ENCODE measurements at places on chromosomes 11 and 22.

- H3K4me1 ChIP-seq: peaks cover 4% of the 10 kb centered on the region
- H3K4me3 ChIP-seq: no peak overlapping the region
- peaks cover 8% of the 10 kb centered on the region for H3K36me3 ChIP-seq
- H3K27ac ChIP-seq: no peak overlapping the region
- no peak for DNase-seq
Observed at GRCh38 chr11:20041499-20041898, 118.8 kb downstream of the DBX1 start.

DNA sequence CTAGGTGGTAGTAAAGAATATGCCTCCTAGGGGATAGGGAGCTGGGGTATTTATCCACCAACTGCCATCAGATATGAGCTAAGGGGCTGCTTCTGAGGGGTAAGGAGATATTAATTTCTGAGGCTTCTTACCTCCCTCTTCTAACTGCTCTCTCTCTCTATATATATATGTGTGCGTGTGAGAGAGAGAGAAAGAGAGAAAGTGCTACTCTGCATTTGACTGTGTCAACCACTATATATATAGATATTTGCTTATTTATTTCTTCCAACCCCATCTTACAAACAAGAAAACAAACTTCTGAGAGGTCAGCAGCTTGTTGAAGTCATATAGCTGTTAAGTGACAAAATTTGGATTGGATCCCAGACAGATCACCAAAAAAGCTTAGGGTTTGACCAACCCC lies 5.9 kb upstream of the HEPACAM start:
- DNase-seq: no peak
- H3K27ac ChIP-seq: no peak overlapping the region
- no peaks in the 10 kb centered on the region for H3K36me3 ChIP-seq
- H3K27me3 ChIP-seq: no peaks in the 10 kb centered on the region
- H3K4me3 ChIP-seq: no peak overlapping the region

DNA sequence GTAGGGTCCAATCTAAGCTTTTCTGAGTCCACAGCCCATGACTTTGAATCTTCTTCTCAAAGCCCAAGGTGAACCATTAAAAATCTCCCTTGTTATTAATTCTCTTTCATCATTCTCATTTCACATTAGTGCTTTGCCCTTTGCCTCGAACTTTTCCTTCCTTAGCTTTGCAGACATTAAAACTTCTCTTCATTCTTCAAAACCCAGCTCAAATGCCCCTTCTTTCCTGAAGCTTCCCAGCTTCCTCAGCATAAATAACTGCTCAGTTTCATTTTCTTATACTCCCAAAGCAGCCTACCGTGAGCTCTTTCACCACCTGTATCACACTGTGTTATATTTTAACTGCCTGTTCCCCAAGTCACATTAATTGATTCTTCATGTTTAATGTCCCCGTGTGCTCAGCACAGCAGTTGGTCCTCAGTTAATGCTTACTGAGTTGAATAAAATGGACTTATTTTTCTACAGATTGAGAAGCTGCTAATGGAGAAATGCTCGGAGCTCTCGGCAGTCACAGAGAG lies 62.0 kb downstream of the INSC start:
- DNase-seq: no peak
- H3K4me3 ChIP-seq: no peak overlapping the region
- no peaks in the 10 kb centered on the region for H3K27me3 ChIP-seq
- no peaks in the 10 kb centered on the region for H3K36me3 ChIP-seq
- H3K27ac ChIP-seq: no peak overlapping the region
- no peaks in the 10 kb centered on the region for H3K4me1 ChIP-seq

DNA sequence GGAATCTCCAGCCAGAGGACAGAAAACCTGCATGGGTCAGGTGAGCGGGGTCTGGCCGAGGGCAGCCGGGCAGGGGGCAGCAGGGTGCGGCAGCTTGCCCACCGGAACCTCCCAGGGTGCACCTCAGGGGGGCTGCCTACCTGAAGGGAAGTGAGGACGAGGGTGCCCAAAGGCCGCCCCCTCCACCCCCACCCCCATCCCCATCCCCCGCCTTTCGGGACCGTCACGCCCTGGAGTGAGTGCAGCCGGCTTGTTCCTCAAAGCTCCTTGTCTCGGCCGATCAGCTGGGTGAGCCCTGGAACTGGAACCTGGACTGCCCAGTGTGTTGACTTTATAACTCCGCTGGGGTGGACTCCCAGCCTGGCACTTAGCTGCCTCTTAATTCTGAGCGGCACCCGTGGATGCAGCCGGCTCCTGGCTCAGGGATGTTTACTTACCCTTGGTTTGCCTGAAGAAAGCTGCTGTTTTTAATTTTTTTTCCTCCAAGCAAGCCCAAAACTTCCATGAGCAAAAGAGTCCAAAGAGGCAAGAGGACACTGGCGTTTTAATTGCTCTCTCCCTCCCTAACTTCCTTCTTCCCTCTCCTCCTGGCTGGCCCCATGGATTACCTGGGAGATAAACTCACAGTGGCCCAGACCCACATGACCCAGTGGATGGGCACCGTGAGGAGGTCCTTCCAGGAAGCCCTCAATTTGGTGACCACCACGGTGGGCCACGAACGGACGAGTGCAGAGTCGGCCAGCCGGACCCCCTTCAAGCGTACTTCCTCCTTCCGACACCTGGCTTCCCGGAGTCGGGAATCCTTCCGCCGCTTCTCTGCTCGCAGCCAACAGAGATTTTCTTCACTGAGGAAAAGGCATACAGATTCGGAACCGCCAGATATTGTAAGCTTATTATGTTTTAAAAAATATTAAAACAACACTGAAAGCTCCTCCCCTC lies 87.8 kb upstream of the CRYBB3 start:
- 0 out of 2 replicates have a peak overlapping the region, but pooled peaks have one; percentile 73 for H3K27ac ChIP-seq
- H3K27me3 ChIP-seq: 0 out of 2 replicates have a peak, but pooled peaks cover 2% of the 10 kb centered on the region
- H3K36me3 ChIP-seq: no peaks in the 10 kb centered on the region
- no peak for DNase-seq

GRCh38 chr11:76654298-76654851 lies 16.2 kb downstream of the LRRC32 start:
- no peak for DNase-seq
- no peak overlapping the region for H3K27ac ChIP-seq
- H3K27me3 ChIP-seq: no peaks in the 10 kb centered on the region
- no peak overlapping the region for H3K4me3 ChIP-seq
- H3K36me3 ChIP-seq: no peaks in the 10 kb centered on the region

DNA sequence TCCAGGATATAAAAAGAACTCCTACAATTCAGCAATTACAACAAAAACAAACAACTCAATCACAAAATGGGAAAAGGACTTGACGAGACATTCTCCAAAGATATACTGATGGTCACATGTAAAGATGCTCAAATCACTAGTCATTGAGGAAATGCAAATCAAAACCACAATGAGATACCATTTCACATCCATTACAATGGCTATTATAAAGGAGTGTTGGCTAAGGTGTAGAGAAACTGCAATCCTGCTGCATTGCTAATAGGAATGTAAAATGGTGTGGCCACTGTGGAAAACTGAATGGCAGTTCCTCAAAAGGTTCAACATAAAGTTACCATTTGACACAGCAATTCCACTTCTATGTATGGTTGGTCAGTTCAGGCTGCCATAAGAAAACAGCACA lies 11.8 kb upstream of the TBCEL start:
- H3K27me3 ChIP-seq: no peaks in the 10 kb centered on the region
- no peak overlapping the region for H3K4me3 ChIP-seq
- no peaks in the 10 kb centered on the region for H3K36me3 ChIP-seq
- no peak overlapping the region for H3K27ac ChIP-seq
- no peaks in the 10 kb centered on the region for H3K4me1 ChIP-seq

- no peak for DNase-seq
- H3K4me3 ChIP-seq: no peak overlapping the region
- no peaks in the 10 kb centered on the region for H3K36me3 ChIP-seq
- no peak overlapping the region for H3K27ac ChIP-seq
- no peaks in the 10 kb centered on the region for H3K27me3 ChIP-seq
Observed at GRCh38 chr11:30239025-30239424, 8.2 kb downstream of the FSHB start.

DNA sequence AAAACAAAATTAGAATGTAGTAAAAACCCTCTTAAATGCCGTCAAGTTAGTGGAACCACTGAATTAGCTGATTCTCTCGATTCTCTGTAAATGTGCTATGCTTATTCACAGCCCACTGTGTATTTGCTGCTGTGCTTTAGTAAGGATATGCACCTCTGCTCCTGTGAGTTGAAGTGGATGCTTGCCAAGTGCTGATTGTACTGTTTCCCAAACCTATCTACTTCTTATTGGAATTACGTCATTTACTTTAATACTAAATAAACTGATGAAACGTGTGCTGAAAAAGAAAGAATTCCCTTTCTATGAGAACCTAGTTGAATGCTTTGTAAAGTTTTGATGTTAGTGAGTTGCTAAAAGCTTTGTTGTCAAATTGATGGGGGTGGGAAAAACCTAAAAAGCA lies 158.4 kb downstream of the LRRC4C start:
- no peak for DNase-seq
- H3K27ac ChIP-seq: no peak overlapping the region
- no peak overlapping the region for H3K4me3 ChIP-seq
- H3K36me3 ChIP-seq: no peaks in the 10 kb centered on the region

- H3K36me3 ChIP-seq: no peaks in the 10 kb centered on the region
- no peaks in the 10 kb centered on the region for H3K4me1 ChIP-seq
- peaks cover 47% of the 10 kb centered on the region for H3K27me3 ChIP-seq
- no peak for DNase-seq
Observed at GRCh38 chr22:22810018-22810427, 77.6 kb upstream of the IGLL5 start.

DNA sequence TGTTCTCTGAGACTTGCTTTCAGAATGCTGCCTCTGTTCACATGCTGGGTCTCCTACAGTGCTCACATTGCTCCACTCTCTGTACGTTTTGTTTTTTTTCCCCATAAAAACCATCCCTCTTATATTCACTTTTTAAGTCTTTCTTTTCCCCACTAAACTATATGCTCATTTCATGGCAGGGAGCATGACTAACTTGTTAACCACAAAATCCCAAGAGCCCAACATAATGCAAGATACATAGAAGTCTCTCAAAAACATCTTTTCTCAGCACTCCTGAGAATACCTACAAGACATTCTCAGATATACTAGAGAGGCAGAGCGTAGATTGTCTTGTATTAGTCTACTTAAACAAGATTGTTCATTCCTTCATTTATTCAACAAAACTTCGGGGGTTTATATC lies 73.3 kb downstream of the FAM76B start:
- no peak overlapping the region for H3K27ac ChIP-seq
- DNase-seq: no peak
- no peak overlapping the region for H3K4me3 ChIP-seq
- no peaks in the 10 kb centered on the region for H3K36me3 ChIP-seq
- H3K4me1 ChIP-seq: no peaks in the 10 kb centered on the region
- H3K27me3 ChIP-seq: no peaks in the 10 kb centered on the region

- no peak overlapping the region for H3K27ac ChIP-seq
- no peak overlapping the region for H3K4me3 ChIP-seq
- H3K4me1 ChIP-seq: peaks cover 2% of the 10 kb centered on the region
- no peak for DNase-seq
- H3K27me3 ChIP-seq: 0 out of 2 replicates have a peak, but pooled peaks cover 3% of the 10 kb centered on the region
Observed at GRCh38 chr11:1827095-1827813, 7.5 kb upstream of the SYT8 start.

DNA sequence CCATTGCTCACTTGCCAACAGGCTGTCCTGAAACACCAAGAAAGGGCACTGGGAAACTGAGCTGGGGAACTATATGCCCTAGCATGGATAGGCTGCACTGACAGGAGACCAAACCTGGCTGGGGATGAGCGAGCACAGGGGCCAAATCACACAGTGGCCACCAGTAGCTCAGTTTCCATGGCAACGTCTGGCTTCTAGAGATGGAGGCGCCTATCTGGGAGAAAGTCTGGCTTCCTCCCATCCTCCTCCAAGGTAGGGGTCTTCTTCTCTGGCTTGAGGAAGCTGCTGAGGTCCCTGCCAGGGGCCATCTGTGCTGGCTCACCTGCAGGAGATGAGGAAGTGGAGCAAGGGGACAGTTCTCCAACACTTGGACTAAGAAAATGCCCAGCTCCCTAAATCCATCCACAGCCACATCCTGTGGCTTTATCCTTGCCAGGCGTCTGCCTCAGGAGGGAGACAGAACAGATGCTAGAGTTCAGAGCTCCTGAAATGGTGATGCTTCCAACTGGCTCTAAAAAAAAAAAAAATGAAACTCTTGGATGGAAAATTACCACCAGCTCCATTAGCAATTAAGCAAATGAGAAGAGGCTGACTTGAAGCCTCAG lies 48.3 kb downstream of the SYT13 start:
- H3K4me3 ChIP-seq: no peak overlapping the region
- no peaks in the 10 kb centered on the region for H3K36me3 ChIP-seq
- peaks cover 4% of the 10 kb centered on the region for H3K4me1 ChIP-seq

- no peak overlapping the region for H3K27ac ChIP-seq
- no peaks in the 10 kb centered on the region for H3K36me3 ChIP-seq
- H3K27me3 ChIP-seq: no peaks in the 10 kb centered on the region
- DNase-seq: no peak
- no peak overlapping the region for H3K4me3 ChIP-seq
Observed at GRCh38 chr11:15471048-15471894, 356.5 kb downstream of the INSC start.

- no peak overlapping the region for H3K27ac ChIP-seq
- no peaks in the 10 kb centered on the region for H3K36me3 ChIP-seq
- H3K27me3 ChIP-seq: peaks cover 3% of the 10 kb centered on the region
Observed at GRCh38 chr11:114075891-114076441, 16.5 kb downstream of the ZBTB16 start.

- no peak overlapping the region for H3K27ac ChIP-seq
- H3K4me1 ChIP-seq: peaks cover 17% of the 10 kb centered on the region
- no peaks in the 10 kb centered on the region for H3K27me3 ChIP-seq
- no peaks in the 10 kb centered on the region for H3K36me3 ChIP-seq
Observed at GRCh38 chr11:33132510-33132909, 28.8 kb downstream of the CSTF3 start.

GRCh38 chr11:75059299-75059698 lies 37.4 kb downstream of the OR2AT4 start:
- H3K4me3 ChIP-seq: no peak overlapping the region
- H3K27ac ChIP-seq: no peak overlapping the region
- no peaks in the 10 kb centered on the region for H3K4me1 ChIP-seq
- no peak for DNase-seq
- H3K36me3 ChIP-seq: no peaks in the 10 kb centered on the region
- no peaks in the 10 kb centered on the region for H3K27me3 ChIP-seq

DNA sequence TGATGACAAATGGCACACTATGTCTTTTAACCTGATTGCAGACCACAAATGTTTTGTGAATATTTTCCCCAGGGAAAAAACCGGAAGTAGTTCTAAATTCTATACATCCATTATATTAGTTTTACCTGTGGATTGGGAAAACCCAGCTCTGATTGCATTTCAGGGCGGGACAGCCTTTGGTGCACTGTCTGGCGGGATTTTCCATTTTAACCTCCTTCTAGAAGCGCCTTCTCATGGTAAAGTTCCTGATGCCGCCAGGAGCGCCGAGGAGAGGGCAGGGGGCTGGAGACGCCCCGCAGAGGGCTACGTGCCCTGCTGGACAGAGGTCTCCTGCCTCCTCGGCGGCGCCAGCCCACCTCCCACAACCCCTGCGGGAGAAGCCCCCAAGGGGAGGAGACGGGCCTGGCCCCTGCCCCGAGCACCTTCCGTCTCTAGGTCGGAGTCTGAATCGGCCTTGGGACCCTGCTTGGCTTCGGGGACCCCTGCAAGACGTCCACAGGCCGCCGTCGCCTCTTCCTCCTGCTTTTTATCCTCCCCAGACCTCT lies 1.2 kb upstream of the P2RX6 start:
- H3K4me3 ChIP-seq: peak overlapping the region; percentile 75
- no peak for DNase-seq
- peaks cover 22% of the 10 kb centered on the region for H3K4me1 ChIP-seq

GRCh38 chr11:126082251-126083109 lies 19.8 kb upstream of the CDON start:
- peak; percentile 74 for DNase-seq
- H3K36me3 ChIP-seq: no peaks in the 10 kb centered on the region
- peak overlapping the region; percentile 7 for H3K4me3 ChIP-seq

- no peaks in the 10 kb centered on the region for H3K4me1 ChIP-seq
- no peaks in the 10 kb centered on the region for H3K27me3 ChIP-seq
- no peaks in the 10 kb centered on the region for H3K36me3 ChIP-seq
- H3K27ac ChIP-seq: no peak overlapping the region
- DNase-seq: no peak
- no peak overlapping the region for H3K4me3 ChIP-seq
Observed at GRCh38 chr22:25759825-25760231, 17.8 kb downstream of the MYO18B start.
